ENCODE measurements at places on chromosomes 6 and 20.

DNA sequence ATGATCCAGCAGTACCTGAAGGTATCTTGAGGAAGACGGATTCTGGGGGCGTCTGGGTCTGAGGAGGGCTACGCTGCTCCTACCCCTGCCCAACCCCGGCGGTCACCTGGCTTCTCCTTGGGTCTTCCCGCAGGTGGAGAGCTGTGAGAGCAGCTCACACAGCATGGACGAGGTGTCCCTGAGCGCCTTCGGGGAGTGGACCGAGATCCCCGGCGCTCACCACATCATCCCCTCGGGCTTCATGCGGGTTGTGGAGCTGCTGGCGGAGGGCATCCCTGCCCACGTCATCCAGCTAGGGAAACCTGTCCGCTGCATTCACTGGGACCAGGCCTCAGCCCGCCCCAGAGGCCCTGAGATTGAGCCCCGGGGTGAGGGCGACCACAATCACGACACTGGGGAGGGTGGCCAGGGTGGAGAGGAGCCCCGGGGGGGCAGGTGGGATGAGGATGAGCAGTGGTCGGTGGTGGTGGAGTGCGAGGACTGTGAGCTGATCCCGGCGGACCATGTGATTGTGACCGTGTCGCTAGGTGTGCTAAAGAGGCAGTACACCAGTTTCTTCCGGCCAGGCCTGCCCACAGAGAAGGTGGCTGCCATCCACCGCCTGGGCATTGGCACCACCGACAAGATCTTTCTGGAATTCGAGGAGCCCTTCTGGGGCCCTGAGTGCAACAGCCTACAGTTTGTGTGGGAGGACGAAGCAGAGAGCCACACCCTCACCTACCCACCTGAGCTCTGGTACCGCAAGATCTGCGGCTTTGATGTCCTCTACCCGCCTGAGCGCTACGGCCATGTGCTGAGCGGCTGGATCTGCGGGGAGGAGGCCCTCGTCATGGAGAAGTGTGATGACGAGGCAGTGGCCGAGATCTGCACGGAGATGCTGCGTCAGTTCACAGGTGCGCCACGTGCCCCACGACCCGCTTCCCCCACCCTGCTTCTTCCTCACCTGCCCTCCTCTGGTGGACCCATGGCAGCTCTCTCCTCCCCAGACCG lies 166.9 kb upstream of the RNF24 start:
- no peak for DNase-seq

DNA sequence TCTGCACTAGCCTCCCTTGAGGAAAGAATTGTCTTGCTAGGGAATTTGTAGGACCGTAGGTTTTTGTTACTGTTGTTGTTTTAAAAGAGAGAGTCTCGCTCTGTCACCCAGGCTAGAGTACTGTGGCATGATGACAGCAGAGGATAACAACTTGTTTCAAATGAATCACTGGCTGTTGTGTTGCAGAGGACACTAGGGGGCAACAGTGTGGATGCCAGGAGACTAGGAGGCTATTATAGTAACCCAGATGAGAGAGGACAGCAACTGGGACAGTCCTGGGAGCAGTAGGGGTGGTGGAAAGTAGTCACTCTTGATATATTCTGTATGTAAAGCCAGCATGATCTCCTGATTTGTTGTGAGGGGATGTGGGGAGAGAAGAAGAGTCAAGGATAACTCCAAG lies 41.8 kb upstream of the LAMA4 start:
- no peak for DNase-seq

GRCh38 chr6:49515485-49516146 lies 15.9 kb downstream of the GLYATL3 start:
- no peak for DNase-seq

DNA sequence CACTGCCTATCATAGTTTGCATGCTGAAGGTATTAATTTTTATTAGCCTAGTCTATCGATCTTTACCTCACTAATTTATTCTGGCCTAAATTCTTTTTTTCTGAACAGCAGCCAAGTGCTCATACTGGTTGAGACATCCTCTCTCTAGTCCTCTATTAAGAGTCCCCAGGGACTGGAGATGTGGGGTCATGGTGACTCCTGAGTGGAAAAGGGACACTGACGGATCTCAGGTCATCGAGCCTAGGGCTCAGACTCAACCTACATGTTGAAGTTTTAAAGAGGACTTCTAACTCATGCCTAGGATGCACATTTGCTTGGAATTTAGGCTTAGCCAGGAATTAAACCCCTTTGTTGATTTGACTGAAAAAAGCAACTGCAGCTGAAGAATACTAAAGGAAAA lies 378.1 kb downstream of the BTBD9 start:
- DNase-seq: no peak

- DNase-seq: no peak
These were observed 41.2 kb upstream of the CDH4 start for GRCh38 chr20:61210862-61211261.

GRCh38 chr6:31075528-31075927 lies 36.8 kb downstream of the C6orf15 start:
- no peak for DNase-seq

GRCh38 chr20:62953839-62954703 lies 1.6 kb downstream of the SLC17A9 start:
- no peak for DNase-seq

DNA sequence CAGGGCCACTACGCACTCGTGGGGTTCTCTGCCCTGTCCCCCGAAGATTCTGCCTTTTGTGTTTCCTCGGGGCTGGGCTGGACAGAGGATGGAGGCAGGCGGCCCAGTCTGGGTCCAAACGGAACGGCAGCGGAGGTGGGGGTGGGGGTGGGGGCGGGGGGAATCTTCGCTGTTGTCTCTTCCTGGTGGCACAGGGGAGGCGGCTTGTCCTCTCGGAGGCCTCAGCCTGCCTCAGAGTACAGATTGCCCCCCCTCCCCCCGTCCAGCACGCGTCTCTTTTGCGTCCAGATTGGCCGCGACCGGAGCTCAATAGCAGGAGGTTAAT lies 1.4 kb upstream of the INSM1 start:
- DNase-seq: no peak

GRCh38 chr20:47117773-47118172 lies 223.1 kb downstream of the EYA2 start:
- DNase-seq: no peak

- DNase-seq: no peak
These were observed 96.9 kb downstream of the LY86 start for GRCh38 chr6:6685249-6686040.

GRCh38 chr20:63325554-63326313 lies 32.7 kb downstream of the COL20A1 start:
- no peak for DNase-seq

DNA sequence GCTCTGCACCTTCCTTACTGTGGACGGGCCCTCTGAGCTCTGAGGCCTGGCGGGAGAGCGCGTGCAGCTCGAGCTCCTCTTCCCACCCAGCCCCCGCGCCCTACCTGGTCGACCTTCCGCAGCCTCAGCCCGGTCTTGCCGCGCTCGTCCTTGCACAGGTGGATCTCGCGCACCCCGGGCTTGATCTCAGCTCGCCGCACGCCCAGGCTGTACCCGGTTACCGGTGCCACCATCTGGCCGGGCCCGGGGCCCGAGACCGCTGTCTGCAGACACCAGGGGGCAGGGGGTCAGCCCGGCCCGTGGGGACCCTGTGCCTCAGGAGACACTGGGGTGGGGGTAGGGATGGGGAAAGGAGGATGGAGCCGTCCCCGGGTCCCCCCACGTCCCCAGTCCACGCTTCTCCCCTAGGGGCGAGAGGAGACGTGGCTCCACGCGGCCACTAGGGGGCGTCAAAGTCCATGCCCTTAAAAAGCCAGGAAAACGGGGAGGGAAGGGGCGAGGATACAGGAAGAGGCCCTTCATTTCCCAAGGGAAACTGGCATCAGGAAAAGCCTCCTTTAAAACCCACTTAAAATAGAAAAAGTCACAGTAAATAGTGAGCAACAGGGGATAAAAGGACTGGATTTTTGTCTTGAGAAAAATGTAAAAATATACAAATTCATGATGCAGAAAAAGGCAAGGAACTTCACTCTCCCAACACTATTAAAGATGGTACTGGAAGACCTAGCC lies 15.5 kb downstream of the SDCBP2 start:
- DNase-seq: no peak

DNA sequence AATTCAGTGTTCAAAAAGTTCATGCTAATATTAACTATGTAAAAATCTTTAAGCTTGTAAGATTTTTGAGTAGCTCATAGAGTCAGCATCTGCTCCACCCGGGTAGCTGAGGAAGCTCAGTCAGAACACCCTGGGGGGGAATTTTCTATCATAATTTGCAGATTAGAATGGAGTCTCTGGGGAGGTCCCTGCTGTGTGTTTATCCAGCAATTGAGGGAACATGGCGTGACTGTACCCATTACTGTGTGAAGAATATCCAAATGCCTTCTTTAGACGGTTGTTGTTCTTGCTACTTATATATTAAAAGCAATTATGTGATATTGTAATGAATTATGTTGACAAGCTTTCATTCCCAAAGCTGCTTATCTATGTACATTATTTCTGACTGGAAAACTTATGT lies 64.8 kb downstream of the AIG1 start:
- no peak for DNase-seq

All from cortex of kidney (tissue), 1 donor.